ENCODE measurements at places on chromosomes 13 and 19.

- no peak for DNase-seq
Observed at GRCh38 chr13:106100171-106100919, 435.1 kb downstream of the EFNB2 start.

GRCh38 chr13:45487604-45488003 lies 22.9 kb downstream of the COG3 start:
- DNase-seq: no peak

DNA sequence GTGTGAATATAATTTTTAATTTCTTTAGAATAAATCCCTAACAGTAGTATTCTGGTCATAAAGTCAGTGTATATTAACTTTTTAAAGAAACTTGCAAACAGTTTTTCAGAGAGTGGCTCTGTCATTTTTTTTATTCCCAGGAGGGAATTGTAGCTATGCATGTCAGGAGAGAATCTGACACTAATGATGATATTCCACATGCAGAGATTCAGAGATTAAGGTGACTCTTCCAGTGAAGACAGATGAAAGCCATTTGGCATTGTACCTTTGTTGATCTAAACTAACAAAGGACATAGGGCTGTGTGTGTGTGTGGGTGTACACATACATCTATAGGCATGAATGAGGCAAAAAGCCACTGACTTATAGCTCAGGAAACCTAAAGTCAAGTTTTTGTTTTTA lies 99.9 kb downstream of the TNFSF13B start:
- no peak for DNase-seq

GRCh38 chr13:69617587-69617986 lies 490.0 kb upstream of the ATXN8OS start:
- no peak for DNase-seq

DNA sequence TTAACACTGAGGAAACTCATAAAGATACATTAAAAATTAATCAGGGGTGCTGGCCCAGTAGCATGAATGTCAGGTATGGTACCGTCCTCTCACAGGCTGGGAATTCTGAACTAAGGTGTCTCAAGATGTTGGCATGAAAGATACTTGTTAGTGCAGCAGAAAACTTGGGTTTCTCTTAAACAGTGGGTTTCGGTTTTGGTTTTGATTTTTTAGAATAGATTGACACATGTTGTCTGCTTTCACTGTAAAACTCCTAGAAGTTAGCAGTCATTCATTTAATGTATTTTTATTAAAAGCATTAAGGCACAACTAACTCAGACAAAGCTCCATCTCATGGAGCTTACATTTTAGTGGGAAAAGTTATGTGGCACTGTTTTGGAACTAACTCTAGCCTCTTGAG lies 3.5 kb upstream of the OBI1 start:
- no peak for DNase-seq

- DNase-seq: no peak
Observed at GRCh38 chr13:74325106-74325505, 190.9 kb upstream of the KLF12 start.

GRCh38 chr19:16051254-16052025 lies 24.9 kb upstream of the TPM4 start:
- DNase-seq: no peak

GRCh38 chr19:47704024-47704423 lies 9.2 kb upstream of the EHD2 start:
- no peak for DNase-seq

DNA sequence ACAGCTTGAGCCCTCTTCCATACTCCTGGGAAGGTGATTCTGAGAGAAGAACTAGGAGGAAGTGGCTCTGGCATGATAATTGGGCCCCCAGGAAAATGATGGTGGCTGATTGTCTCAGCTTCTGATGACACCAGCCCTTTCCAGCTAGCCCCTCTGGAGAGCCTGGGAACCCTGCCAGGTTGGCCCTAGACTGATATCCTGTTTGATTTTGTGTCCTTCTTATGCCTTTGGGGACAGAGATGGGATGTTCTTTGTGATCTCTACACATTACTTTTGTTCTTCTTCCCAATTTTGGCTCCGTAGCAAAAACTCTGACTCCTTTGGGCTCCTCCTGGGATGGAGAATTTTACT lies 39.7 kb downstream of the ERICH6B start:
- DNase-seq: no peak

DNA sequence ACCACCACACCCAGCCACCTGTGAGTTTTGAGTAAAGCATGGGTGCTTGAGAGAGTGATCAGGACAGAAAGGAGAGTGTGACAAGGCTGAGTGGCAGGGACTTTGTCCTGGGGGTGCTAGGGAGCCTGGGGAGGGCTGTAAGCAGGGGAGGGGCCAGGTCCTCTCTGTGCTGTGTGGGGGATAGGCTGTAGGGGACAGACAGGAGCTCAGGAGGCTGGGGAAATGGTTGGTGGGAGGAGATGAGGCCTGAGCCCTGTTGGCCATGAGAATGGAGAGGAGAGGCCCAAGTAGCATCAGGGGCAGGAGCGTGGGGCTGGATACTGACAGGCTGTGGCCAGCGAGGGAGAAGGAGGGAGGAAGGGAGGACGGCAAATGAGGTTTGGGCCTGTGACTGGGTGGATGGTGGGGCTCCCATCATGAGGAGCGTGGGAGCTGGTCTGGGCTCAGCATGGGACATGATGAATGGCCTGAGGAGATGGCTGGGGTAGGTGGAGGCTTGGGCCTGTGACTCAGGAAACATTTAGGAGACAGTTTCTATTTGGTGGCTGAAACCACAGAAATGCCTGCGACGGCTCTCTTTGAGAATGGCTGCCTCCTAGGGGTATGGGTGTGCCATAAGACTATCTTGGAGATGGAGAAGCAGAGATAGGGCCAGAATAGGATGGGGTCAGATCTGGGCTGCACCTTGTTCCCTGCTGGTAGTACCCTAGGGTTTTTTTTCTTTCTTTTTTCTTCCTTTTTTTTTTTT lies 25.0 kb downstream of the GRIN2D start:
- no peak for DNase-seq

All from C1 segment of cervical spinal cord (tissue), 14 donors.